AG09319 (cell line): ENCODE measurements at places on chromosomes 13 and 19.

GRCh38 chr13:90806892-90807291 is 540.6 kb upstream of the MIR17HG start:
- DNase-seq: no peak

DNA sequence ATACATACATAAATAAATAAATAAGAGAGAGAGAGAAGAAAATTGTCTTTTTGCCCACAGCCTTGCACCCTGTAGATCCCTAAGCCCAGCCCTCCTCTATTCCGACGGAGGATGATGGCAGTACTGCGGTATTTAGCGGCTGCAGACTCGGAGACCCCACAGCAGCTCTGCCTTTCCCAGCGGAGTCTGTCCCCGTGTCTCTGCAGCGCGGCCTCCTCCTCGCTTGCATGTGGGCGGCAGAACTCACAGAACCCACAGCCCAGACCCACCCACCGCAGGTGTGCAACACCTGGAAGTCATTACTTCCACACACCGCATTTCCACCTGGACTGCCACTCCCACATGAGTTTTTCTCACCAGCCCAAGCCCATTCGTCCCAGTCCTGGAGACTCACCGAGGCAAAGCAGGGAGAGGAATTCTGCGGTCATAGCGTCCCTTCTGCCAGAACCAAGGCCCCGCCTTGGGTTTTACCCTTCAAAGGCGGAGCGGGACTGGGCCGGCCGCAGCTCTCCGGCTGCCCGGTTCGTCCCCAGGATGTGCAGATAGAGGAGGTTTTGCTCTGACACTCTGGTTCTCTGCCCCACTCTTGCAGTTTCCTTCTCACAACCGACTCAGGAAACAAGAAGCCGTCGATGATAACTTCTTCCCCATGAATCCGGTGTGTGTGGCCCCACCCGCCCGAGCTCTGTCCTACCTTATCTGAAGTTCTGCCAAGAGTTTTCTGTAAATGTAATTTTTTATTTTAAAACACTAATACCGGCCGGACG is at the start of gene VSTM1:
Gene VSTM1, minus strand, starts transcription at position 548 of the 767 bp plus-strand sequence. Its CDS starts 120 bp downstream, at position 428.
- no peak for DNase-seq

GRCh38 chr13:101291206-101291605 is 125.1 kb downstream of the NALCN start:
- no peak for DNase-seq

DNA sequence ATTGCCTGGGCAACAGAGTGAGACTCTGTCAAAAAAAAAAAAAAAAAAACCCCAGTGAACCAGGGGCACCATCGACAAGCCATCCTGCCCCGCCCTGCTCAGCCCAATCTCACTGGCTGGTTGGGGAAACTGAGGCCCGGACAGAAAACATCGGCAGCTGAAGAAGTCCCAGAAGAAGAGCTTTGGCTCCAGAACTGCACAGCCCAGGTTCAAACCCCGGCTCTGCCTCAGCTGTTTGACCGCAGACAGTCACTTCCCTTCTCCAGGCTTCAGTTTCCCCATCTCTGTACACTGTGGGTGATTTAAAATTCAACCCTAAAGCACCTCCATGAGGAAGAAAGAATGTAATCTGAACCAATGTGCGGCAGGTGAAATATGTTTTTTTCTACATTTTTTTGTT is 9.4 kb upstream of the SEMA6B start:
- no peak for DNase-seq
